CD4-positive, alpha-beta T cell (primary cell): ENCODE measurements at places on chromosomes 4 and X.

DNA sequence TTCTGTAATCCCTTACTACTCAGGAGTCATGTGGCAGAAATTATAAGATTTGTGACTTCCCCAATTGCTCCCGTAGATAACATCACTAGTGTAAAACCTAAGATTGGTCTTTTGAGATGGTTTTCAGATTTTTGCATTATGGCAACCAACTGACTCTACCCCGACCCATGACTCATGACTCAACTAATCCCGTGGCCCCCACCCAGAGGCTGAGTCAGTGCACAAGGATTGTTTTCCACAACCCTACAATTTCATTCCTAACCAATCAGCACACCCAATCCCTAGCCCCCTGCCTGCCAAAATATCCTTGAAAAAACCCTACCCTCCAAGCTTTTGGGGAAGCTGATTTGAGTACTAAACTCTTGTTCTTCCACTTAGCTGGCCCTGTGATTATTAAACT lies 109.4 kb upstream of the FAM9C start:
- no peak for DNase-seq

- no peak for DNase-seq
Observed at GRCh38 chr4:126395664-126396063, 1080.9 kb downstream of the FAT4 start.

DNA sequence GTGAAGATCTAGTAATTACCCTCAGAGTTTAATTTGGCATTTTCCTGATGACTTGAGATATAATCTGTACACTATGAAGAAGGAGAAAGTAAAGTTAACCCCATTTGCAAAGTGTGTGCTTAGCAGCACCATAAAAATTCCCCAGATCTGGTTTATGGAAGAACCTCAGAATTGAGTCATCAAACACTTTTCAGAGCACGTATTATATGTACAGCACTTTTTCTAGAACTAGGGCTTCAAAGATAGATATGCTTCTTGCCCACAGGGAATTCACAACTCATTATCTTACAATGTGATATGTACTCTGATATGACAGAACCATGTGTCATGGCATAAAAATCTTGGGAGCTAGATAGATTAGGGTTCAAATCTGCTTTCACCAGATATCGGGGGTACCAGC lies 150.9 kb downstream of the SLC10A7 start:
- DNase-seq, result no peak

DNA sequence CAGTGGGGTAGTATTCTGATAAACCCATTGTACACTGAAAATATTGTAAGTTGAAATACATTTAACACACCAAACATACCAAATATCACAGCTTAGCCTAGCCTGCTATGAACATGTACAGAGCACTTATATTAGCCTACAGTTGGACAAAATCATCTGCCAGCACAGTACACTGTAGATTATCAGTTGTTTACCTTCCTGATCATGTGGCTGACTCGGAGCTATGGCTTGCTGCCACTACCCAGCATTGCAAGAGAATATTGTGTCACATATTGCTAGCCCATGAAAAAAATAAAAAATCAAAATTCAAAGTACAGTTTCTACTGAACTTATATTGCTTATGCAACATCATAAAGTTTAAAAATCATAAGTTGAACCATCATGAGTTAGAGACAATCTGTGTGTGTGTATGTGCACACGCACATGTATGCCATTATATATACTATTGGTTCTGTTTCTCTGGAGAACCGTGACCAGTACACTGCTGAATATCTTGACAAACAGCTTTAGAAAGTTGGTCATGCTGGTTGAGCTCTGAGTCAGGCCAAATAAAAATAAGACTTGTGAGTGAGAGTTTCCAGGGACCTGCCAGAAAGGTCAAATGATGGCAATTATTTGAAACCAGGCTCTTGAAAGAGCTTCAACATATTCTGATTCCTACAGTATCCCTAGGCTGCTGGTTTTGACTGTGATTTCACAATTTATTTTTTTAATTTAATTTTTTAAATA lies 238.5 kb downstream of the PRR32 start:
- DNase-seq, result no peak

GRCh38 chr4:22235698-22236097 lies 280.2 kb downstream of the ADGRA3 start:
- no peak for DNase-seq

DNA sequence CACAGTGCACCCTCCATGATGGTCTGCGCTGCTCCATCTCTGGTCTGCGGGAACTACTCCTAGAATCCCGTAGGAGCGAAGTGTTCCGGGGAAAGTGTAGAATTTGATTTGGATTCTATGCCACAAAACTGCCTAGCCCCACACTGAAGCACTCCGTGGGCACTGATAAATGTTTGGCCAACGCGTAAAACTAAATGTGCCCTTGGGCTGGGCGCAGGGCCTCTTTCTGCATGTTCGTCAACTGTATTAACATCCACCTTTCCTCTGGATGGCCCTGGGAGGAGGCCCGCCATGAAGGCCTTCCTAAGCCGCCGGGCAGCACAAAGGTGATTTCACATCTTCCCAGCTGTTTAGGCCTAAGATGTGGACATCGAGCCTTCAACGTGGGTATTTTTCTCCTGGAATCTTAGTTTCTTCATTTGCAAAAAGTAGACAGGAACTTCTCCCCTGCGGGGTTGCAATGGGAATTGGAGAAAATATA lies 2.6 kb downstream of the MSX1 start:
- DNase-seq, result no peak

GRCh38 chr4:145779319-145779801 lies 99.4 kb downstream of the C4orf51 start:
- no peak for DNase-seq

- DNase-seq, result no peak
Observed at GRCh38 chr4:139036885-139037284, 21.3 kb downstream of the NOCT start.

DNA sequence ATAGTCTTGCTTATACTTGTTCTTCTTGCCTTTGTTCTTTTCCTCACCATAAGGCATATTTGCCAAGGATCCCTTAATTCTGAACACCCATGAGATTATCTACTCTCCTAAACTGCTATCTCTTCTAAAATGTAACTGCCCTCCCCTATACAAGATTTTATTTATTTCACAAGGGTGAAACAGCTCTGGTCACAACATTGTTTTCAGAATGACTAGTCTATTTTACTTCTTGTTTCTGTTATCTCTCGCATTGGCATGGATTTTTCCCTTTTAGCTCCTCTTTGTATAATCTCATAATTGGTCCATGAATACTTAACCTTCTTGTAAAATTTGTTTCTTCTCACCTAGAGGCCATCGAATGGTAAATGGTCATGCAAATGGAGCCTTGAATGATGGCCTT lies 17.2 kb upstream of the COL25A1 start:
- no peak for DNase-seq

- peak; percentile 56 for DNase-seq
Observed at GRCh38 chrX:106481341-106481740, 130.4 kb upstream of the RADX start.

DNA sequence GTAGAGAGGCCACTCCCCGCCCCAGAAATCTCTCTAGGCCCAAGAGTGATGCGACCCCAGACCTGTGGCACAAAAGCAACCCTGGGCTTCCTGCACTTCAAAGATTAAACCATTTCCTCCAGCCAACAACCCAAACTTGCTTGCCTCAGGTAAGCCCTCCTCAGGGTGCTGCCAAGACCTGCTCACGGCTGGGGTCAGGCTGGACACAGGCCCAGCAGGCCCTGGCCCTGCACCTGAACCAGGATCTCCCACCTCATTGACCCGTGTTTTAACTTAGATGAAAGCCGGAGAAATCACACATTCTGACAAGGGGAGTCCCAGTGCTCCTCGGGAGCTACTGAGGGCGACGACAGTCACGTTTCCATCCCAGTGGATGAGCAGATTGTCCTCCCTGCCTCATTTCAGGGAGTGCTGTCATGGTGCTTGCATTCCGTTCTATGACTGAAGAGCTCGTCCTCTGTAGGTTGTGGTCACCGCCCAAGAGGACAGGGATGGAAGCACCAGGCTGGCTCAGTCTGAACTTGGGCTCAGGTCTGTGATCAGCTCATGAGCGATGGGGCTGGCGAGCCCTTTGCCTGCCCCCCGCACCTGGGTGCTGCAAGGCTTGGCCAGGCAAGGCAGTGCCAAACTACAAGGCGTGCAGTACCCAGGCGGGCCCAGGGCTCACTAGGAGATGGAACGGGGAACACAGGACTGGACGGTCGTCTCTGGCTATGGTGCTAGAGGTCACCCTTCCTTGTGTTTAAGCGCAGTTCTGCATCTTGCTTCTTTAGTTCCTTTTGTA lies 25.9 kb downstream of the WDR1 start:
- no peak for DNase-seq

GRCh38 chr4:41622787-41623186 lies 84.8 kb downstream of the LIMCH1 start:
- no peak for DNase-seq

- no peak for DNase-seq
Observed at GRCh38 chr4:26133840-26134239, 187.0 kb upstream of the RBPJ start.

DNA sequence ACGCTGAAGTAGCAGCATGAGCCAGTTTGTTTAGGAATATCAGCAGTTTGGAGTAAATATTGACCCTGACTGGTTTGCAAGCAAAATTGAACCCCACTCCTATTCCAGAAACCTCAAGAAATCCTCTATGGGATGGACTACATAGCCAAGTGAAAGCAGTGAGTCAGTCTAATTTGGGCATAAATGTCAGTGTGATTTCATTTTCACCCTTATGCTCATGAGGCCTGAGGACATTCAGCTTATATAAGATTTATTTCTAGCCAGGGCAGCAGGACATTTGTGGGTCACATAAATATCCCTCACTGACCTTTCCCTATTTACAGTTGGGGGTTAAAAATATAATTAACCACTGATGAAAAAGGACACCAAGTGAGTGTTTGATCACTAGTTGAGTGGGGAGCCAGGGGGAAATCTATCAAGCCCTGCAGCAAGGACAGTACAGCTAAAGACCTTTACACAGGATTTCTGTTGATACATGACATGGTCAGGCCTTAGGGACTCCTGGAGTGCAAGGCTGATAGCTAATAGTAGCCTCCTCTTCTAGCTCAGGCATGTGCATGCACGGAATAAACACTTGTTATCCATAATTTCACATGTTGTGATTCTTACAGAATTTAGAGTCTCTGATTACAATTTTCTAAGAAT lies 996.9 kb upstream of the GRIA3 start:
- no peak for DNase-seq

DNA sequence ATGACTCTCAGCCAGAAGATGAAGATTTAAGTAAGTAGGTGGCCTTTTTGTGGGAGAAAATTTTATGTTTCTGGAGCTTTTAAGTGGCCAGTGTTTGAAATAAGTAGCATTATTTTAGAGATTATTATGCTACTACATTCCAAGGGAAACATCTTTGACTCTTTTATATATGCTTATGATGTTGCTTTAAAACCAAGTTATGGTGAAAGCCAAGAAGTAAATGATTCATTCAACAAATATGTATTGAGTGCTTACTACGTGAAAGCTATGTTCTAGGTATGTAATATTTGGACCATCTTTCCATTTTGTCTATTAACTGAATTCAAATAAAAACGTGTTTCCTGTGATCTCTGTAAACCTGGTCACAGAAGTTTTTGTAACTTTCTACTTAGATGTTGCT lies 58.3 kb downstream of the ZFX start:
- no peak for DNase-seq

- DNase-seq, result no peak
Observed at GRCh38 chr4:38979511-38980230, 52.5 kb downstream of the TMEM156 start.

DNA sequence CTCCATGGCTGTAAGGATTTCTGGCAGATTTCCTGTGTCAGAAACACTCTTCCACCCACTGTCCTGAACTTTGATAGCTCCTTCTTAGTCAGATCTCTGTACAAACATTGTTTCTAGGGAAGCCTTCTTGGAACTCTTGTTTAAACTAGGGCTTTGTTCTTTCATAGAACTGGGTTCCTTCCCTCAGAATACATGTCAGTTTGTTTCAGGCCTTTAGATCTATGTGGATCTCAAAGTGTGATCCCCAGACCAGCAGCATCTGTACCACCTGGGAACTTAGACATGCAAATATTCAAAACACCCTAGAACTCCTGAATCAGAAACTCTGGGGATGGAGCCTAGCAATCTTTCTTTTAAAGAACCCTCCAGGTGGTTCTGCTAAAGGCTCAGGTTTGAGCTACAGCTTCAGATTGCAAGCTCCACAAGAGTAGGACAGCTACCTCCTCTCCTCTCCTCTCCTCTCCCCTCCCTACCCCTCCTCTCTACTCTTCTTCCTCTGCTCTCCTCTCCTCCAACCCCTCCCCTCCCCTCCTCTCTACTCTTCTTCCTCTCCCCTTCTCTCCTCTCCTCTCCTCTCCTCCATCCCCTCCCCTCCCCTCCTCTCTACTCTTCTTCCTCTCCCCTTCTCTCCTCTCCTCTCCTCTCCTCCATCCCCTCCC lies 12.7 kb downstream of the RASSF6 start:
- DNase-seq, result no peak

- no peak for DNase-seq
Observed at GRCh38 chr4:57053508-57053907, 56.7 kb downstream of the IGFBP7 start.
